T47D (cell line): ENCODE measurements at places on chromosomes 11 and 22.

DNA sequence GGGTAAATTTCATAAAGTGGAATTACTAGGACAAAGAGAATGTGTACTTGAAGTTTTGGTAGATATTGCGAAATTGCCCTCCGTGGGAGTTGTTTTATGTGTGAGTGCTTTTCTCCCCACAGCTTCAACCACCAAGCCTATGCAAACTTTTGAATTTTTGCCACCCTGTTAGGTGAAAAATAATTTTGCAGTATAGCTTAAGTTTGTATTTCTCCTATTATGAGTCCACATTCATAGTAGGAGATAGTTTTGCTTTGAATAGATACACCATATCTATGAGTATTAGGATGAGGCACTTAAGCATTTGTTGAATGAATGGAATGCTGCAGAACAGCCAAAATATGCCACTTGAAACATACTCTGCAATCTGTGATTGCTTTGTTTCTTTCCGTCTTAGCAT lies 43.6 kb downstream of the UVRAG start:
- DNase-seq, result no peak

DNA sequence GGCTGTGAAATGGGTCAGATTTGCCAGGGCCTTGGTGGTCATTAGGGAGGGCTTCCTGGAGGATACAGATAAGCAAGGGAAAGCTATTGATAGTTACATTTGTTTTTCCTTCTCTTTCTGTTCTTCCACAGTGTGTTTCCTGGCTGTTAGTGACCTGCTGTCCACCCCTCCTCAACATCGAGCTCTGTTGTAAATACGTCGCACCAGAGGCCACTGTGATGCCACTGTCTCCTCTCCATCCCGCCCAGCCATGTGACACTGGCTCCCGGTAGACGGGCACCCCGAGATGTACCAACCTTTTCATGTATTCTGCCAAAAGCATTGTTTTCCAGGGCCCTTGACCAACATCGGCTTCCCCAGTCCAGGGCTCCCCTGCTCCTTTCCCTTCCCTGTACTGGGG lies 58.1 kb downstream of the P4HA3 start:
- no peak for DNase-seq

GRCh38 chr22:19636696-19637407 lies 77.5 kb upstream of the SEPTIN5 start:
- DNase-seq, result no peak

DNA sequence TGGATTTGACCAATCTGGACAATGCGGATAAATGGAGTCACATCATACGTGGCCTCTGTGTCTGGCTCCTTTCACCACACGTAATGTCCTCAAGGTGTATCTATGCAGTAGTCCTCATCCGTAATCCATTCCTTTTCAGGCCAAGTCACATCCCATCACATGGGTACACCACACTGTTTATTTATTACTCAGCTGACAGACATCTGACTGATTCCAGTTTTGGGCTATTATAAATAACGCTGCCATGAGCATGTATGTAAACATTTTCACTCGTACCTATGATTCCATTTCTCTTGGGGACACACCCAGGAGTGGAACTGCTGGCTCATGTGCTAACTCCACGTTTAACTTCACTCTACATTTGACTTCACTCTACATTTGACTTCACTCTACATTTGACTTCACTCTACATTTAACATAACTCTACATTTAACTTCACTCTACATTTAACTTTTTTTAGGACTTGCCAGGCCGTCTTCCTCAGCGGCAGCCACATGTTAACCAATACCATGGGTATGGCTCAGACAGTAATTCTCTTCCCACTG lies 52.1 kb downstream of the SHANK2 start:
- no peak for DNase-seq

- DNase-seq, result no peak
Measured at GRCh38 chr11:57241353-57241972, 4.4 kb upstream of the APLNR start.

- DNase-seq, result no peak
Measured at GRCh38 chr22:27315833-27316232, 485.7 kb downstream of the MN1 start.

GRCh38 chr22:27150544-27150941 lies 493.2 kb downstream of the MIAT start:
- DNase-seq, result no peak

GRCh38 chr11:23103416-23103815 lies 243.1 kb upstream of the CCDC179 start:
- DNase-seq, result no peak

GRCh38 chr11:8287297-8287696 lies 23.6 kb upstream of the LMO1 start:
- DNase-seq, result no peak
